ENCODE measurements at places on chromosomes 6 and 20.

DNA sequence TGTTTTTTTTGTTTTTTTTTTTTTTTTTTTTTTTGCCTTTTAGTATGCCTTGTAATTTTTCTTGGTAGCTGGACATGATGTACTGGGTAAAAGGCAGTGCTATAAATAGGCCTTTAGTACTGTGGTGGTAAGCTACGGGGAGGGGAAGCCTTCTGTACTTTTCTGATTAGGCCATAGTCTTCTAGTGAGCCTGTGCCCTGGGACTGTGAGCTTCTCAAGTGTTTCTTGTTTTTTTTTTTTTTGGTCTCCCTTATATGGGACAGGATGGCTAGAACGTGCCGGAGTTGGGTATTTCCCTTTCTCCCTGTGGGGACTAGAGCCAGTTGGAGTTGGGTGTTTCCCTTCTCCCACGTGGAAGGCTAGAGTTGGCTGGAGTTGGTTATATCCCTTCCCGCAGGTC, 59.4 kb upstream of the PRELID3B start:
- no peak for DNase-seq

- DNase-seq: no peak
These were observed 19.9 kb downstream of the ATXN1 start for GRCh38 chr6:16741112-16742016.

DNA sequence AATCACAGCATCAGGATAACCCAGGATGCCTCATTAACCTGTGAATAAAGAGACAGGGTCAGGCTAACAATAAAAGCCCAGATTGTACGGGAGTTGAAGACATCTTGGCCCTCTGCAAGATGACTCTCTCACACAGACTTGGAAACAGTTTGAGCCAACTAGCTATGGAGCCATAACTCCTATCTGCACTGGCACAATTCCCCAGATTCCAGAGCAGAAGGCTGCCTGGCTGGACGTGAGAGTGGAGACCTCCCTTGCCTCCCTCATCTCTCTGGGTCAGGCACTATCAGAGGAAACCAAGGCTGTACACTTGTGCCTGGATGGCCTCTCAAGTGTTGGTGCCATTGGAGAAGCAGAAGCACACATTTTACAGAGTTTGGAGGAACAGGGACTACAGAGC, 312.6 kb downstream of the THBS2 start:
- DNase-seq: no peak

DNA sequence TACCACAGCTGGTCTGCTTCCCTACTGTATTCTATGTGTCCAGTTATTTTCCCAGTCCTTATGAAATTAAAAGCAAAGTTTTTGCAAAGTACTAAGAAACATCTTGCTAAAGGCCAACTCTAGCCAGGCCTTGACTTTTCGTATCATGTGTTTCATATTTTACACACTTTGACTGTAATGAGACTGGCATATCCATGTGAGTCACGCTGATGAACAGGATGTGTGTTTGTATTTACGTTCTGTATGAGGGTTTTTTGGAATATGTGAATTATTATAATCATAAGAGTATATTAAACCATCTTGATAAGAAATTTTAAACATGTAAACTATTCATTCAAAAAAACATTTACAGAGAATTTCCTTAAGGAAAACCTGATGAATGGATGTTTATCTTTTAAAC, 59.7 kb downstream of the EYA4 start:
- no peak for DNase-seq

GRCh38 chr20:721876-722275, 46.3 kb upstream of the SCRT2 start:
- peak; percentile 21 for DNase-seq

GRCh38 chr6:85462673-85463072, 12.8 kb downstream of the NT5E start:
- DNase-seq: no peak

DNA sequence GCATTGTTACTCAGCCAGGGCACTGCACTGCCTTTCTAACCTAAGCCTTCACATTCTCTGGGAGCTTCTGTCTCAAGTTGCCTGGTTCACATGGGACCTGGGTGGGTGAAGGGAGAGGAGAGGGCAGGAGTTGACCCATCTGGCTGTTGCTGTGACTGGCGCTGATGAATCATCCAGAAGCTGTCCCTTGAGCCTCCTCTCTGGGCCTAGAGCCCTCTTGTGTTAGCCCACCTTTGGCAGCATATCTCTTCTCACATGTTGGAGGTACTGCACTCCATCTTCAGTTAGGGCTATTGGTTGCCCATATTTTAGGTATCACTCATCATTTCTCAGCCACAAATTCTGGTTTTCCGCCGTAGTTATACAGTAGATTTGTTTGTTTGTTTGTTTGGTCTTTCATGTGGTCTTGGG, 19.8 kb downstream of the XRN2 start:
- DNase-seq: no peak

All from naive thymus-derived CD8-positive, alpha-beta T cell (primary cell).